ENCODE measurements at places on chromosomes 7 and 10.

DNA sequence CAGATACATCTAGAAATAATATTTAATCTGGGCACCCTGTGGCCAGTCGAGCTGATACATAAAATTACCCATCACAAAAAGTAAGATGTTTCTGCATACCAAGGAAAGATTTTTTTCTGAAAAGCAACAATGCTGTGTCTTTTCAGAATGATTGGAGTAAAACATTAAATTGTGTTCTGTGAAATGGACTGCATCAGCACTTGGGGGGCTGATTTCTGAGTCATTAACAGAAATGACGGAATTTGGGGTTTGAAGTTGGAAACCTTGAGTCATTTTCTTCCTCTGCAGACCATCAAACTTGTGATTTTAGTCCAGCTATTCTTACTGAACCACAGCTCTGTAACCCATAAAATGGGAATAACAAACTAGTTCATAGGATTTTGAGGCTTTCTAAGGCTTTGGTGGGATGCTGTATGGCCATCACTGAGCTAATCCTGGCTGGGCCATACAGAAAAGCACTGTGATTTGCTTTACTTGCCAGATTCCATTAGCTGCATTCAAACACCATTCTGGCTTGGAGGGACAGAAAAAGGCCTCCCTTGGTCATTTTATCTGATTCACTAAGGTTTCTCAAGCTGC is 739.4 kb upstream of the IGFBP3 start:
- DNase-seq = no peak

DNA sequence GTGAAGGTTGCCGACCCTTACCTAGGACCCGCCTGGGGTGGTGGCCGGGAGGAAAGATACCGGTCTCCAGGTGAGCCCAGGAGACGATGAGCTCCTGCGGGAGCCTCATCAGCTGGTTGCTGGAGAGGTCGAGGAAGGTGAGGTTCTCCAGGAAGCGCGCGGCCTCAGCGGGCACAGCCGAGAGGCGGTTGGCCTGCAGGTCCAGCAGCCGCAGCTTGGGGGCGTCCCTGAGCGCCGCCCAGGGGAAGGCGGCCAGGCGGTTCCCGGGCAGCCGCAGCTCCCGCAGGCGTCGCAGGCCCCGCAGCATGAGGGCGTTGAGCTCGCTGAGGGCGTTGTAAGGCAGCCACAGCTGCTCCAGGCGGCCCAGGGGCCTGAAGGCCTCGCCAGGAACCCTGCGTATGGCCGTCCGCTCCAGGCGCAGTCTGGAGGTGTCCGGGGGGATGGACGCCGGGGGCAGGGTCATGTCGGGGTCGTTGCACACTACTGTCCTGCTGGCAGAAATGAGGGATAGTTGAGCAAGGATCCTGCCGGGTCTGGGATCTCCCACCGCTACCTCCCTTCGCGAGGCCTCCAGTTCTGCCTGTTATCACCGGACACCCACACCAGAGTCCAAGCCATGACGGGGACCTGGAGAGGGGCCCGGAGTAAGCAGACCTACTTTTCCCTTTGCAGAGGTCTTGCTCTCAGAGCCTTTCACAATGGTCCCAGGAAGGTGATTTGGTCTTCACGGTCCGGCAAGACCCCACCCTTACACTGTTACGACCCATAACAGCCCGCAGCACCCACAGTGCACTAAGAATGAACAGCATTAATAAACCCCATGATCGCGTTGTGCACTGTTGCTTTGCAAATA is 3.9 kb downstream of the LRIT1 start:
- no peak for DNase-seq

- no peak for DNase-seq
Measured at GRCh38 chr7:33550363-33550762, 355.0 kb upstream of the BMPER start.

DNA sequence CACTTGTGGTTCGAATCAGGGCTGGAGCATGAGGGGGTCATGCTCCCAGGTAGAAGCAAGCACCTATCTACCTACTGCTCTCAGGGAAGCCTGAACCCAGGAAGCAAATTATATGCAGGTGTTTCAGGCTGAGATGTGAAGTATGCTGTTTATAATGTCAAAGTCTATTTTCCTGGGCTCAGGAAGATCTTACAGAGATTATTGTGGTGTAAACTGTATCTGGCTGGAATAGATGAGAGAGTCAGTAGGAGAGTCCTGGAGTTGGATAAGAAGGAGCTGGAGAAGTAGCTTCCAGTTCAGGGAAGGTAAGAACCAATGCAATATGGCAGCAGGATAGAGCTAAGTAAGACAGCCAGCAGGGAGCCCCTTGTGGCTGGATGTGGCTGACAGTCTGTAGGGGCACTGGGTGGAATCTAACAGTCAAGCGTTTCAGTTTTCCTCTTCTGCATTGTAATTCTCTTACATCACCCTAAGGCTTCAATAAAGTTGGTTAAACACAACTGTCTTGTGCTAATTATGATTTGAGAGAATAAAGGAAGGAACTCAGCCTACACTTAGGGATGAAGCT is 105.9 kb upstream of the EEPD1 start:
- no peak for DNase-seq

DNA sequence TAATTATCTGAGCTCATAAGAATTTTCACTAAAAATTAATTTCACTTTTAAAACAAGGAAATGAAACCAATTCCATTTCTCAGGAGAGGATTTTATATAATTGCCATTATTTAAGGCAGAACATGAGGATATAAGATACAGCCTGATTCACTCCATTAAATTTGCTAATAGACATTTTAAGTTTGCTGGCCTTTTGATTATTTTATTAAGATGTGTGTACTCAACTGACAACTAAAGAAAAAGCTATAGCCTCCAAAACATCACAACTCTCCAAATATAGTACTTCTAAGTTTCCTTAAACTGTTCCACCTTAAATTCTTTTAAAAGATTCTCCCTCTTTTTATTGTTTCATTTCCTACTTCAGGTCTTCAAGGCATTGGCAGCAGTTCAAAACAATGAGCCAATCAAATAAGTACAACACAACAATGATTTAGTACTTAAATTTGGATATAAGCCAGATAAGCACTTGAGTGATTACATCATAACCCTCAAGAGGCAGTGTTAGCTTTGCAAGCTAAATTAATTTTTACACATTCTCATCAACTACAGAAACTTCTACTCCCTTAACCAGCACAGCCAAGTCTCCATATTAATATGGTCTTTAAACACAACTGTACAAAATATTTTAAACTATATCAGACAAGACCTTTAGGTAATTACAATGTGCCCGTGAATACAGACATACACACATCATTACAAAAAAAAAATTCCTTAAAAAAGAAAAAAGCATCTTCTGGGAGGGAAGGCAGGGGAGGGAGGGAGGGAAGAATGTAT is 121.8 kb downstream of the KMT2C start:
- no peak for DNase-seq

- no peak for DNase-seq
Measured at GRCh38 chr7:90843472-90843871, 247.4 kb downstream of the CDK14 start.

DNA sequence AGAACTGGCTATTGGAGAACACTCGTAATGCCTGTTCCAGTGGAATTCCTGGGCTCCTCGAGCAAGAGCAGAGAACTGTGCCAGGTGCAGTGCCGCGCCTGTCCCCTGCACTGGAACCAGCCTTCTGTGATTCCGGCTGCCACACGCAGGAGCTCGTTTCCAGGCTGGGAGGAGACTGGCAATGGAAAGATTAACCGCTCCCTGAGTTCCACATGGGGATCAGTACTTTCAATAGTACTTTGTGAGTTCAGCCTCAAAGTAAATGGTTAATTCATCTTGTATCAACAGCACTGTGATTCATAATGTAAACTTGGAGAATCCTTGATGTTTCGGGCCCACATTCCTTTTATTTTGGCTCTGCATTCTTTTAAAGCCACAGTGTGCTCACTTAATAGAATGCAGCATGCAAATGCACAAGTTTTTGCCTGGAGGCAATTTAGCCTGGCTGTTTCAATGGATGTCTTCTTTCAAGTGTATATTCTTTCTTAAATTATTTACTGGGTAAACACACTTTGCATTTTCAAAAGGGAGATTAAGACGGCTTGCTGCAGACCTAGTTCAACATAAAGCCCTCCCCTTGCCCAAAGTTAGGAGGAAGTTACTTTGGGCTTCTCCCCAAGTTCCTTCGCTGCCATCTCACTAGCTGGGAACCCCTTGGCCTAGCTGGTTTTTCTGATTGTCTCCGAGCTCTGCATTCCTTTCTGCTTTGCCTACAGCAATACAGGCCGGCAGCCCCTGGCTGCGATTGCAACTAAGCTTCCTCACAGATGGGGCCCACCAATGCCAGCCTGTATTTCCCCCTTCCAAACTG is 138.1 kb upstream of the TCF7L2 start:
- DNase-seq = no peak

DNA sequence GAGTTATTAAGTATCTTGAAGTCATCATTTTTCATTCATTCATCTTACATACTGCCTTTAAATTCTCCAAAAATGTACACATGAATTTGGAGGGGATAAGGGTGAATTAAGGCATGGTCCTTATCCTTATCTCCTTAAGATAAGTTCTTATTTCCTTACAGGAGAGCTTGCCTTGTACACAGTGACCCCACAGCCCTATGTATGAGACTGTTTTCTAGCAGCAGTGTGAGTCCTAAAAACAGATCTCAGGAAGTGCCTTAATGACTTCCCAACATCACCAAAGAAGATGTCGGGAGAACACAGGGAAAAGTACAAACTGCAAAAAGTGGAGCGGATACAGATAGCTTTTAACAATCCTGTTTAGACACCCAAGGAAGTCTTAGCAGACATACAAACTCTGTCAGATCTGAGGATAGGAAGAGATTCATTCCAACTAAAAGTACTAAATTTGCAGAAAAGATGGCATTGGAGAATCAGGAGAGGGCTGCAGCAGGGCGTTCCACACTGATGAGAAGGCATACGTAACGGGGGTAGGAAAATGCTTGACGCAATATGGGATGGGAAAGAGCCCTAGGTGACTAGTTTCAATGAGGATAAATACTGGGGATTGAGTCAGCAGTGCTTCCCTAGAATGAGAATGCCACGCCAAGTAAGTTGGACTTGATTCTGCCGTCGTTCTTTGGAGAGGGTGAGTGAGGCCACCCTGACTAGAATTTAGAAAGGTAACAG is 570.2 kb downstream of the PARD3 start:
- DNase-seq = no peak

GRCh38 chr7:83921941-83922607 is 272.5 kb downstream of the SEMA3A start:
- DNase-seq = no peak

Data from GM12891 (cell line).